ENCODE measurements at places on chromosomes 7 and 10.

DNA sequence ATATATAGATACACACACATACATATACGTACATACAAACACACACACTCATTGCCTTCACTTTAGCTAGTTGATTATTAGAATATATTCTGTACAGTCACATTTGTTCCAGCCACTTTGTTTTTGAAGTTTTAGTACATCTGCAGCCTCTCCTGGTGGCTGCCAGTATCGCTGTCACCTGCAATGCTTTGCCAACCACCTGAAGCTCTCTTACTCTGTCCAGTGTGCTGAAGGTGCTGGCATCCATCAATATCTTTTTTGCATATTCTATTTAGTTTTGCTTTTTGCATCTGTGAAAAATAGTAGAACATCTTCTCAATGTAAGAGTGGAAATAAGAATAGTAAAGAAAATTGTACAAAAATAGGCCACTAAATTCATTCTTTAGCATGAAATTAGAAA is 388.6 kb downstream of the EXOC4 start:
- no peak for DNase-seq

- DNase-seq, result no peak
Observed at GRCh38 chr7:124649397-124650014, 116.1 kb downstream of the GPR37 start.

DNA sequence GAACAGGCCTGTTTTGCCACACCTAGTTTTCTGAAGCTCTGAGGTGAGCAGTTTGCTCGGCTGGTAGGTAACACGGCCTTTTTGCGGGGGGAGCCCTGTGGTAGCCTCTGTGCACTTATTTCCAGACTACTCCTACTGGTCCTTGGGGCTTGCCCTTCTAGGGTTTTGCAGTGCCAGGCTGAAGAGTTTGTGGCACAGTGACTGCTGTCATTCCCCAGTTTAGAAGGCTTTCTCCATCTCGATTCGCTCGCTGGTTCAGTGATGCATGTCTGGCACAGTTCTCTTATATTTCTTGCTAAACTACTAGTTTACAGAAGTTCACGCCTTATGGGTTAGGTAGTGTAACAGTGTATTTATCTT is 711 bp downstream of the KIF20B start:
- no peak for DNase-seq

- no peak for DNase-seq
Observed at GRCh38 chr7:33195264-33195663, 65.9 kb downstream of the BBS9 start.

- no peak for DNase-seq
Observed at GRCh38 chr10:133030781-133031180, 56.9 kb upstream of the ADGRA1 start.
